Esophagus muscularis mucosa (tissue), 4 donors: ENCODE measurements at places on chromosomes 16 and 17.

GRCh38 chr16:86515413-86515776 lies 5.1 kb downstream of the FOXF1 start:
- DNase-seq: no peak

GRCh38 chr17:40509626-40510327 lies 8.4 kb upstream of the TNS4 start:
- DNase-seq: no peak

DNA sequence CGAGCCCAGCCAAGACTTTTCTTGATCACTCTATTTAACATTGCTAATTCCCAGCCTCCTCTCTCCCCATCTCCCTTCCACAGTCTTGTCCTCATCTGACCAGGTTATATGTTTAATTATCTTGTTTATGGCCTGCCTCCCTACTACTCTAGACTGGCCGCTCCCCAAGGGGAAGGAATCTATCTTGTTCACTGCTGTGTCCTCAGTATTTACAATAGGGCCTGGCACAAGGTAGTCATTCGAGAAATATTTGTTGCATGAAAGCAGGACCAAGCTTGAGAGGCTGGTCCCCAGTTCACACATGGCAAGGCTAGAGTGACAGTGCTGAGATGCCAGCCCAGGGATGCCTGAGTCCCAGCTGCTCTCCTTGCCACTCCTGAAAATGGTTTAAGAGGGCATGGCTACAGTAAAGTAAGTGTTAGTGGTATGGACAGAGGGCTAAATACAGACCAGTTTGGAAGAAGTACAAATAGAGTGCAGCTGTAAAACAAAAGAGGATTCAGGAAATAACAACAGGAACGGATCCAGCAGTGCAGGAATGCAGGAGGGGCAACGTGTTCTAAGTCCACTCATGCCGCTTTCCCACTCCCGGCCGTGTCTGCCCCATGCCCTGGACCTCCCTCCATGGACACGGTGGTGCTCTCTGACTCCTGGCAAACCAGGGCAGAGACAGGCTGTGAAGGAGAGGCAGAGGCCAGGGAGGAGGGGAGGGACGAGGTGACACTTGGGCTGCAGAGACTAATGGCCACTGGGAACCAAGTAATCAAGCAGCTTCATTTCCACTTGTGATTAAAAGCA lies 65.6 kb downstream of the TOM1L2 start:
- DNase-seq: no peak

DNA sequence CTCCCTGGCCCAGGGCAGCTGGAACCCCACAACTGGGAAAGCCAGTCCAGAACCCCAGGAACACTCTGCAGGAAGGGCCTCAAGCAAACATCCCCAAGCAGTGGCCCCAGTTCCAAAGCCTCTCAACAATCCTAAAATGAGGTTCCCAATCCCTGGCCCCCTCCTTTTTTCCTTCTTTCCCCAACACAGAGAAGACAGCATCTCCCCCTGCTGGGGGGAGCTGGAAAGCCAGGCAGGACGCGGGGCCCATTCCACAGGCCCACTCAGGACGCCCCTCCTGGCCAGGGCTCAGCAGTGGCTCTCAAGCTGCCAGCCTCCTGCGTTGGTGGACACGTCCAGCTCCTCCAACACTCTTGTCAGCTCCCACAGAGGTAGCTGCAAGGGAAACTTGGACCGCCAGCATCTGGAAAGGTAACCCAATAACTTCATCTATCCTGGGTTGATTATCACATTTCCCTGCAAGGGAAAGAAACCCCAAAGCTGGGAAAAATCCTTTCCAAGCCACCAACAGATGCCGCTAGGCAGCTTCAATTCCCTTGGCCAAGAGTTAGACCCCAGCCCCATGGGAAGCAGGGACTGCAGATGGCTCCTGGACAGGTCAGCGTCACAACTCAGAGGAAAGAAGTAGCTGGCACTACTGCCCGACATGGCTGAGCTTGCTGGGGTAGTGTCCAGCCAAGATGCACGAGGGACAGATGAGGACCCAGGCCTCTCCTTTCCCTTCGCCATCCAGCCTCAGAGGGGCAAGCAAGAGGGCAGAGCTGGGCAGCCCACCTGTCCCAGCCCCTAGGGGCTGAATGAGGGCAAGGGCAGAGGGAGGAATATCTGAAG lies 7.6 kb downstream of the HDAC5 start:
- no peak for DNase-seq

DNA sequence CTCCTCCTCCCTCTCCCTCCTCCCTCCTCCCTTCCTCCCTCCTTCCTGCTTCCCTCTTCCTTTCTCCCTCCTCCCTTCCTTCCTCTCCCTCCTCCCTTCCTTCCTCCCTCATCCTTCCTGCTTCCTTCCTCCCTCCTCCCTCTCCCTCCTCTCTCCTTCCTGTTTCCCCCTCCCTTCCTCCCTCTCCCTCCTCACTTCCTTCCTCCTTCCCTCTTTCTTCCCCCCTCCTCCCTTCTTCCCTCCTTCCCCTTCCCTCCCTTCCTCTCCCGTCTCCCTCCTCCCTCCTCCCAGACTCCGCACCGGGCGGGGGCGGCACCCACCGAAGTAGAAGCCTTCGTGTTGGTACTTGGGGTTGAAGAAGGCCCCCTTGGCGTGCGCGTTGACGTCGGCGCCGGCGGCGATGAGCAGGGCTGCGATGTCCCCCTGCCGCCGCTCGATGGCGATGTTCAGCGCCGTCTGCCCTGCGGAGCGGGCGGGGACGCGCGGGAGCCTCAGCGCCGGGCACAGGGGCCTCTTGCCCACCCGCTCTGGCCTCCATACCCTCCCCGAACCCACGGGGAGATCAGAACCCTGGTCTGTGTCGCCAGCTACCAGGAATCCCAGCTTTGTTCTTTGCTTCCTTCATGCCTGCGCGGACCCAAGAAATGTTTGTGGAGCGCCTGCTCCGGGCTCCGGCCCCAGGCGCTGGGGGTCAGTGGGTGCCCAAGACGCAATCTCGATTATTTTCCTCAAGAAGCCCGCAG lies 22.2 kb downstream of the TRPV3 start:
- DNase-seq: no peak

- DNase-seq: no peak
Measured at GRCh38 chr17:30244853-30245385, 9.4 kb upstream of the SLC6A4 start.

- no peak for DNase-seq
Measured at GRCh38 chr17:10126616-10127501, 71.5 kb downstream of the GAS7 start.

DNA sequence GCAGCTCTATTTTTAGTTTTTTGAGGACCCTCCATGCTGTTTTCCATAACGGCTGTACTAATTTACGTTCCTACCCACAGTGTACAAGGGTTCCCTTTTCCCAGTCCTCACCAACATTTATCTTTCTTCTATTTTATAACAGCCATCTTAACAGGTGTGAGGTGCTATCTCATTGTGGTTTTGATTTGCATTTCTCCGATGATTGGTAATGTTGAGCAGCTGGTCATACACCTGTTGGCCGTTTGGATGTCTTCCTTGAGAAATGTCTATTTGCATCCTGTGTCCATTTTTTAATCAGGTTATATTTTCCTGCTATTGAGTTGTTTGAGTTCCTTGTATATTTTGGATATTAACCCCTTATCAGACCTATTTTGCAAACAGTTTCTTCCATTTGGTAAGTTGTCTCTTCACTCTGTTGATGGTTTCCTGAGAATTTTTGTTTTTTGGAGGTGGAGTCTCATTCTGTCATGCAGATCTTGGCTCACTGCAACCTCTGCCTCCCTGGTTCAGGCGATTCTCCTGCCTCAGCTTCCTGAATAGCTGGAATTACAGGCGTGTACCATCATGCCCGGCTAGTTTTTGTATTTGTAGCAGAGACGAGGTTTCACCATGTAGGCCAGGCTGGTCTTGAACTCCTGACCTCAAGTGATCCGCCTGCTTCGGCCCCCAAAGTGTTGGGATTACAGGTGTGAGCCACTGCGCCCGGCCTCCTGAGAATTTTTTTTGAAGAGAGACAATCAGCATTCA lies 279.6 kb downstream of the SNX29 start:
- no peak for DNase-seq

GRCh38 chr16:46817961-46818360 lies 13.0 kb downstream of the C16orf87 start:
- no peak for DNase-seq

GRCh38 chr16:67644038-67644437 lies 906 bp upstream of the CARMIL2 start:
- DNase-seq: no peak

DNA sequence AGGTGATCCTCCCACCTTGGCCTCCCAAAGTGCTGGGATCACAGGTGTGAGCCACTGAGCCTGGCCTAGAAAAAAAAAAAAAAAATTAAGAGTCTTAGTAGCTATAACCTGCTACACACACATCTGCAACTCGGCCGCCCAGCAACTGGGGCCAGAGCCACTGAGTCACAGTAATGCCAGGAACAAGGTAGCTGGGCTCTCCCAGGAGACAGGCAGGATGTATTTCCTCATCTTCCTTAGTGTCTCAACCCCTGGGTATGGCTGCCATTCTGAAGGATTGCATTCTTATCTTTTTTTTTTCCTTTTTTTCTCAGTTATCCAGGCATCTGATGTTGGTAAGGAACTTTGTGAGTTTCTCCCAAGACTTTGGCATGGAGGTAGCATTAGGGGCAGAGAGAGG lies 7.1 kb upstream of the PSMD3 start:
- DNase-seq: no peak

DNA sequence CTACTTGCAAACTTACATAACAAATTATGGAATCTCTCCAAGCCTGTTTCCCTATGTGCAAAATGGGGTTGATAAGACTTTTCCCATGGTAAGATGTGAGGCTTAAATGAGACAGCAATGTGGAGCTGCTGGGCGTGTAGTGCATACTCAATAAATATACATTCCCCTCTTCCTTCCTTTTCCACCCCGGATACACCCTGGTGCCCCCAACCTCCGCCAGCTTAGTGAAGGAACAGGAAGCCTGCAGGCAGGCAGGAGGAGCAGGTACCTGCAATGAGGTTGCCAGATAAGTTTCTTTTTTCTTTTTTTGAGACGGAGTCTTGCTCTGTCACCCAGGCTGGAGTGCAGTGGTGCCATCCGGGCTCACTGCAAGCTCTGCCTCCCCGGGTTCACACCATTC lies 14.9 kb downstream of the C17orf50 start:
- no peak for DNase-seq

- DNase-seq: no peak
Measured at GRCh38 chr16:51670527-51670926, 519.5 kb upstream of the SALL1 start.

DNA sequence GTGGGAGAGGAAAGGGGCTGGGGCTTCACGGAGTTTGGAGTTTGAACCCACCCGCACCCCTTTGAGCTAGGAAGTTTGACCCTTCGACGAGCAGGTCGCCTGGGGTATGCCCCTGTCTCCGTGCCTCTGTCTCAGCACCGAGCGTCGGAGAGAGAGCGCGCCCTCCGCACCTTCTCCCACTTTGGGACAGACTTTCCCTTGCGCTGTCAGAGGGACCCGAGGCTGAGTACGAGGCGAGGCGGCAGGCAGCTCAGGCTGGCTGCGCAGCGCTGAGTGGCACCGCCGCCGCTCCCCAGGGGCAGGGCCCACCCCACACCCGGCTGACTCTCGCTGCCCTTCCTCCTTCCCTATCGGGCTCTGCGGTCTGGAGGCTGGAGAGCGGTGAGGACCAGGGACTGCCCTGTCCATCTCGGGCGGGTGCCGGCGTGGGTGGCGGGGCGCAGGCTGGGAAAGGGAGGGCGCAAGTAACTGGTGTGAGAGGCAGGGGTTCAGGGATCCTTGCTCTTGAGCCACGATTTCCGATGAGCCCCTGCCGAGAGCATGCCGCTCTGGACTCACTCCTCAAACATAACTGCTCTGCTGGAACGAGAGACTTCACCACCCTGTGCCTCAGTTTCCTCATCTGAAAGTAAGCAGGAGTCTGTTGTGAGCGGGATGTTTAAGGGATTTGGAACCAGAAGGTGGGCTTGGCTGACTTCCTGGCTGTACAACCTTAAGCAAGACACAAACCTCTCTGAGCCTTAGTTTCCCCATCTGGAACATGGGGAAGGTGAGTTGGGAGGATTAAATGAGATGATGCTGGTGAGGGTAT lies 981 bp downstream of the BEAN1 start:
- no peak for DNase-seq

- no peak for DNase-seq
Measured at GRCh38 chr16:24939738-24940137, 75.4 kb downstream of the ARHGAP17 start.

- DNase-seq: no peak
Measured at GRCh38 chr16:72903176-72903575, 144.8 kb downstream of the ZFHX3 start.

- no peak for DNase-seq
Measured at GRCh38 chr17:46758614-46759013, 59.9 kb downstream of the WNT3 start.

DNA sequence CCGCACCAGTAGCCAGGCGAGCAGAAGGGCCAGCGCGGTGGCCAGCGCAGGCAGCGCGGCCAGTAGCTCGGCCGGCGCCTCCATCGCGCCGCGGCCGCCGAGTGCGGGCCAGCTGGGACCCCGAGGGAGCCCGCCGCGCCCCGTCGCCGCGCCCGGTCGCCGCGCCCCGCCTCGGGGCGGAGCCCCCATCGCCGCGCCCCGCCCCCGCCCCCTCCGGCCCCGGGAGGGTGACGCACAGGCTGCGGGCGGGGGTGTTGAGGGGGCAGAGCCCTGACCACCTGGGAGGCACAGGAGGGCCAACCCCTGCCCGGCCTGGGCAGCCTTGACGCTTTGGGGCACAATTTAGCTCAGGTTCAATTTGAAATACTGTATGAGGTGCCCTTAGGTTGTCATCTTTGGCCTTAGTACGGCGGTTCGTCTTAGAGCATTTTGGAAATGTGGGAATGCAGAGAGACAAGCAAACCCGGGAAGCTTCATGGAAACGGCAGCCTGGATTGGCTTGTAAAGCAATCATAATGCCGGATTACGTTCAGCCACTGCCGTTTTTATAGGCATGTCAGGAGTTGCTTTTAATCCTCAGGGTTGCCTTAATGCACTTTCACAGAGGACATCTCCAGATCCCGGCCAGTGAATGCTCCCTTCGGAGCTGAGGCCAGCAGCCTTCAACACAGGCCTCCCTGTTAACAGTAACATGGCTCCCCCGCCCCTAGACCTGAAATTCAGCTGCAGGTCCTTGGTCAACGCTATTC lies at the start of gene MXRA7:
Gene MXRA7, minus strand, starts transcription at position 103 of the 749 bp plus-strand sequence. Its CDS starts 19 bp downstream, at position 84.
- no peak for DNase-seq

GRCh38 chr17:80647746-80648145 lies 103.1 kb downstream of the RPTOR start:
- DNase-seq: no peak

DNA sequence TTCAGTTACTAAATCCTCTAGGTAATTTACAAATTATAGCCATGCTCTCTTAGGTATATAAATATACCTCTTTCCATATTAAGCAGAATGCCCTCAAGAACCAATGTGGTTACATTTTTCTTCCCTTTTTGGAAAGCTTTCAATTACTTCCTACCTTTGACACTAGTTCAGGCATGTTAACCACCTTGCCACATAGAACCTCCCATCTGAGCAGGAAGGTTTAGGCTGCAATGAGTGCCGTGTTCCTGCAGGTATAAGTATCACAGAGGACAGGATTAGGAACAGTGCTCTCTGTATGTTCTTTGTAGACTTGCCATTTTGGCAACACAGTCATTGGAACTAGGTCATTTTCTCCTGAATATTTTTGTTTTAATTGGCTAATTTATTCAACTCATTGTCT lies 20.1 kb downstream of the KRT25 start:
- DNase-seq: no peak

GRCh38 chr17:68511671-68512246 lies 471 bp upstream of the PRKAR1A start:
- no peak for DNase-seq
